ENCODE measurements at places on chromosomes 2 and 18.

- DNase-seq = no peak
Observed at GRCh38 chr2:218722419-218722818, 11.8 kb downstream of the TTLL4 start.

GRCh38 chr2:9844036-9844483 lies 786 bp downstream of the TAF1B start:
- no peak for DNase-seq

GRCh38 chr2:19176172-19176852 lies 182.1 kb downstream of the OSR1 start:
- no peak for DNase-seq

- no peak for DNase-seq
Observed at GRCh38 chr2:120208381-120209353, 14.5 kb downstream of the TMEM185B start.

DNA sequence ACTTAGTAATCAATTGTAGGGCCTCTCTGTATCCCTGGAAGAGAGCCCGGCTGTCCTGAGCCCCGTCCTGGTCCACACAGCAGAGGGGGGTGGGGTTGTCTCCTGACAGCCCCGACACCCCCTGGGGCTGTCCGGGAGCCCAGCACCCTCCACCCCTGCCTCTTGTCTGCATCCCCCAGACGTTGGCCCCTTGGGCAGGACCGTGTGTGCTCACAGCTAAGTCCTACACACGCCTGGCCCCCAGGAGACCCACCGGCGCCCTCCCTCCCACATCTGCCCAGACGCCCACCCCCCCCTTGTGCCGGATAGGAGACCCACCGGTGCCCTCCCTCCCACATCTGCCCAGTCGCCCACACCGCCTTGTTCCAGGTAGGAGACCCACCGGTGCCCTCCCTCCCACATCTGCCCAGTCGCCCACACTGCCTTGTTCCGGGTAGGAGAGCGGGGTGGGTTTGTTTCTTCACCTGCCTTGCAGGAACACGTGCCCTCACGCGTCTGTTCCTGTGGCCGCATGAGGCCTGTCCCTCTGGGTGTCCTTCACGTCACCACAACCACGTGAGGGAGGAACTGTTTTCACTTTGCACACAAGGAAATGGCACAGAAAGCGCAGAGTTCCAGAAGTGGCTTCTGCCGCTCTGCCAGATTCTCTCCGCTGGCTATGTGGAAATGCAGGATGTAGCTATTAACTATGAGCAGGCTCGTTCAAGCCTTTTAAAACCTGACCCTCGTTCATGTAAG lies 61.1 kb upstream of the NFATC1 start:
- no peak for DNase-seq

DNA sequence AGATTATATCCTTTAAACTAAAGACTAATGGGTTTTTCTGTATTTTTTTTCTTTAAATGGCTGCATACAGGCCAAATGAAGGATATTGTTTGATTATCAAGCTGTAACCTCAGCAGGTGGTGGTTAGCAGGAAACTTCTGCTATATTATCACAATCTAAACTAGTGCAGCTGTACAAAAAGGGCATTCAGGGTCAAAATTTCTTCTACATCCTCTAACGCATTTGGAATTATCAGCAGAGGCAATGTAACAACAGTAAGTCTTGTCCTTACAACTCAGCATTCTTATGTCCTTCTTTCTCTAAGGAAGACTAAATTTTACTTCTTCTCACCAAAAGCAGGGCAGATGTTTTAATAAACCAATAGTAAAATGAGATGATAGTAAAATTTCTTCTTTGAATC lies 135.8 kb upstream of the FN1 start:
- no peak for DNase-seq

DNA sequence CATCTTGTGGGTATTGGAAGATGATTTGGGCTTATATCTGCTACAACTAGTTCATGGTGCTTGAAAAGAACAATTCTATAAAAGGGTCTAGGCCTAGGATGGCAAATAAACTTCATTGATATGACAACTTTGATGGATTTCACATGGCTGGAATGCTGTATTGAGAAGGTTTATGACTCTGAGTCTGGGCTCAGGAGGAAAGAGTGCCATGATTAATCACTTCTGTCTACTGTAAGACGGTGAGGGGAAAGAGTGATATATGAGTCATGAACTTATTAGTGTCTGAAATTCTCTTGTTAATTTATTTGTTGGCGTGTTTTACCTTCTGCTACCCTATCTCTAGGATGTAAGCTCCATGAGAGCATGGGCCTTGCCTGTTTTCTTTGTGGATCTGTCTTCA lies 17.0 kb upstream of the ADCYAP1 start:
- DNase-seq = no peak

DNA sequence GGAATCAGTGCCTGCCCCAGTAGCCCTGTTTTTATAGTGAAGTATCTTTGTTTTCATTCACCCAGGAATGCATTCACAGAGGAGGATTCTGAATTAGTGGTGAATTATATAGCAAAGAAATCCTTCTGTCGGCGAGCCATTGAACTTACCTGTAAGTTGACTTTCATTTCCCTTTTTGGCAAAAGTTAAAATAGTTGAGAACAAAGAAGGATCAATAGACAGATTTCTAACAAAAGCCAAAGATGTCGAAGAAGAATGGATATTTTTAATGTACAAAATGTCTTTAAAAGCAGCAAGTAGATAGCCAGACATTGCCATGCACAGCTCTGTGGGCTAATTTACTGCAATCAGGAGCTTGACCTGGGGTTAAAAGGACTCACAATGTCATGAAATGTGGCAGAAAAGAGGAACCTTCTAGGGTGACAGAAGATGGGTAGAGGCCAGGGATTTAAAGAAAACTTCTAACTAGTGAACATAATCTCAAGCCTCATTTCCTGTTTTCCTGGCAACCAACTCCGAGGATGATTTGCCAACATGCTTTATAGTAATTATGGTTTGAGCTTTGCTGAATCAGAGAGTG lies 53.8 kb upstream of the TMEM87B start:
- DNase-seq = no peak

- DNase-seq = no peak
Observed at GRCh38 chr2:211934811-211935210, 603.8 kb downstream of the ERBB4 start.

- no peak for DNase-seq
Observed at GRCh38 chr2:239721531-239721930, 303.6 kb downstream of the NDUFA10 start.

DNA sequence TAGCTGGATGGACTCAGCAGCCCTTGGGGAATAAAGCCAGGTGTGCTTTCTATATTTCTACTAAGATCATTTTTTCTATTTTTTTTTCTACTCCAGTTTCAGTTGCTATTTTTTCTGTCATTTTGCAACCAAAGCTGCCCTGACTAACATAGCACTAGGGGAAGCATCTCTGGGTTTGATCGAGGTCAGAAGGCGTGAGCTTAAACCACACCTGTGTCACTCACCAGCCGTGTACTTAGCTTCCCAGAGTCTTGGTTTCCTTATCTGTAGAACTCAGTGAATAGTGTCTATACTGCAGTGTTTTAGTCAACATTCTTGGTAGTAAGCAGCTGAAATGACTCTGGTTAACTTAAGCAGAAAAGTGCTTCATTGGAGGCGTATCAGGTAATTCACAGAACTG lies 489.6 kb upstream of the SPRED2 start:
- no peak for DNase-seq

DNA sequence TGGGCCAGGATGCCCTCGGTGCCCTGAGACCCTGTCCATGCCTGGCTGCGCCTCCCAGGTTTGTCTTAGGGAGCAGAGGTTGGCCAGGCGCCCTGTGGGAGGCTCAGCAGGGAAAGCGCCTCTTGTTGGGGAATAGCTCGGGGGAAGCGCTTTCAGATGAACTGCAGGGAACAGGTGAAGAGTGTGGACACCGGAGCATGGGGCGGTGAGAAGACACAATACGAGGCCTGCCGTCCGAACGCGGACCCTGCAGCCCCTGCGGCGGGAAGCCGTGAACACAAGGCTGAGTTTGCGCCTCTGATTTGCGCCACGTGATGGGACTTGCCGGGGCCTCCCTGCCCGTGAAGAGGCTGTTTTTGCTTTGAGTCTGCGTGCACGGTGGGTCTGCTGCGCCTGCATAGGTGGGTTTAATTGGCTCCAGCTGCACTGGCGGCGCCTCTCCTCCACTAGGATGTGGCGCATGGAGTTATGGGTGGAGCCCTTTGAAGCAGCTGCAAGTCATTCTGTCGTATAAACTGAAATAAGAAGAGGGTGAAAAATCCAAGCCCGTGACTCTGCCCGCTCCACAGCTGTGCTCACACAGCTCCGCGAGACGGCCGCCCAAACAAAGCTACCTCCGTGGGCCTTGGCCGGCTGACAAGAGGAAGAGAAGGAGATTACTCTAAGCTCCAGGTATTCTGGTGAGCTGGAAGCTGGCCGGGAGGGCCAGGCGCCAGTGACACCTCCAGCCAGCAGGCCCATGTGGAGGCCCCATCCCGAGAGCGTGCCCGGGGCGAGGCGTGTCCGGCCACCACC lies 103.5 kb upstream of the CTDP1 start:
- DNase-seq = no peak

DNA sequence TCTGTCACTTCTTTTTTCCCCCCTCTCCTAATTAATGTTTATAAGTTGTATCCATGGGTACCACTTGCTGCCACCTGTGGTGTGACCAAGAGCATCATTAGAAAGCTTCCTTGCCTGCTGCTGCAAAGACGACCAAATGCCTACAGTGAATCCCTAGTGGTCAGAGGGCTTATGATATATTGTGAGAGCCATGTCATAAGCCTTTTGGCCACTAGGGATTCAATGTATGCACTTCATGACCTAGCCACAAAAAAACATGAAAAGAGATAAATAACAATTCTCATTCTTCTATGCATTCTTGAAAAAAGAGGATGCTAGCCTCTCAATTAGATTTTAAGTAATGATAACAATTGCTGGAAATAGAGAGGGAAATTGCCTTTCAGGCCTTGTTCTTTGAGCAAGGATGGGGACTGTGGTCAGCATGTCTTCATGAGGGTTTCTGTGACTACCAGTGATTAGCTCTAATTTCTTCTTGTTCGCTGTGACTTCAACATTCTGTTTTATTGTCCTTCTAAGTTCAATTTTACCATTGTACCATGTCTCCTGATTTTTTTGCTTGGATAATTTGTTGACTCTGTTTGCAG lies 435.3 kb downstream of the TGIF1 start:
- DNase-seq = no peak

GRCh38 chr2:166563894-166564293 lies 69.8 kb upstream of the SCN7A start:
- DNase-seq = no peak

GRCh38 chr2:231780123-231780908 lies 766 bp downstream of the PDE6D start:
- DNase-seq = no peak

- no peak for DNase-seq
Observed at GRCh38 chr2:54569745-54570301, 113.7 kb downstream of the SPTBN1 start.

DNA sequence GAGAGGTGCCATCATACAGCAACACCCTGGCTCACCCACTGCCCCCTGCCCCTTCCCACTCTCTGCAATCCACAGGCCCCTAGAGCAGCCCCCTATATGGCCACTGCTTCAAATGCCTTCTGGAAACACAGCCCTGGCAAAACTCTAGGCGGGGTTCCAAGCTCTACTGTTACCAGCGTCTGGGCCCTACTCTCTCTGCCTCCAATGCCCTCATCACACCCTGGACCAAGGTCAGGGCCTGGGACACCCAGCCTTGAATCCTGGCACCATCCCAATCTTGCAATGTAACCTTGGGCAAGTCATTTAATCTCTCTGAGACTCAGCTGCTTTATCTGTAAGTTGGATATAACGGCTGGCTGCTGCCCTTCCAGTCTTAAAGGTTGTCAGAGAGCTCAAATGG lies 39.2 kb upstream of the LOXHD1 start:
- DNase-seq = no peak

DNA sequence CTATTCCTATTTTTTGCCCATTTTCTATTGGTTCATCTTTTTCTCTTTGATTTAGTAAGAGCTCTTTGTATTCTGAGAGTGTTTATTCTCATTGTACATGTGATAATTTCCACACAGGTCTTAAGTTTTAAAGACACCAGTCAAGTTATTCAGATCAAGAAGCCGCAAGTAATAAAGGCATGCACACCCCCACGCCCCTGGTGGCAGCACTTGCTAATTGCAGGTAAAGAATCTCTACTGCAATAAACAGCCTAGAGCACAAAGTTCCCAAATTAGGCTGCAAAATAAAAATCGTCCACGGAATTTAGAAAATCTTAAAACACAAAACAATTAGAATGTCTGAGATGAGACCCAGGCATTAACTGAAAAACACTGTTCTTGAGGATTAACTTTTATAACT lies 45.2 kb downstream of the ST3GAL5 start:
- DNase-seq = no peak

DNA sequence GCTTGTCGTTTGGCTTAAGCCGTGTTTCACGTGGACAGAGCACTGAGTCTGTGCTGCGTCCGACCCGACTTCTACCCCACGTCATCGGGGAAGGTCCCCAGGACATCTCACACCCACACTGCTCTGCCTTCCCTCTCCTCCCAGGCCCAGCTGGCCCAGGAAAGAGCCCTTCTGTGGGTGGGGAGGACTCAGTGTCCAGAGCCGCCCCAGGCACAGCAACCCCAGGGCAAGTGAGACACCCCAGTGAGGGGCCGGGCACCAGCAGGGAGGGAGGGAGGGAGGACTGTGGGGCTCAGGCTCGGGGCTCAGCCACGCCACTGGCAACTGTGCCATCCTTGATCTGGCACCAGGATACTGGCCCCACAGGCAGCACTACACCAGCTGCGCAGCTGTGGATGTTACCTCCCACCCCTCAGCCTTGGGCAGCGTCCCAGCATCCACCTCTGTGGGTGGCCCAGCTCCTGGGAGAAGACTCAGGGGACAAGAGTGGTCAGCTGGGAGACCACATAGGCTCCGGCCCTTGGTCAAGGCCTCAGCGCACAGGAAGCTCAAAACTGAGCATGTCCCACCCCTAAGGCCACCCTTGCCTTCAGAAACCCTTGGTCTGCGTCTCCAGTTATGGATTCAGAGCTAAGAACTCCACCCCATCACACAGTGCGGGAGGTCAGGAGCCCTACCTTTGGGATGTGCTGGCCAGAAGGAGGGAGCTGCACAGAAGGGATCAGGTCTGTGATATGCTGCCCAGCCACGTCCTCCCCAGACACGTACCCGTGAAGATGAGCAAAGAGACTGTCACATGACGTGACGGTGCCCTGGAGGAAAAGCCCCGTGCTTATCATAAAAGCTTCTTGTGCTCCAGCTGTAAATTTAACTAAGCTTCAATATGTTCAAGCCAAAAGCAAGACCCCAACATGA lies 11.7 kb downstream of the PASK start:
- DNase-seq = no peak

GRCh38 chr18:57965246-57965645 lies 78.8 kb upstream of the NEDD4L start:
- DNase-seq = no peak

- no peak for DNase-seq
Observed at GRCh38 chr2:72806280-72806945, 19.4 kb downstream of the EXOC6B start.
